ENCODE measurements at places on chromosomes 1 and 21.

DNA sequence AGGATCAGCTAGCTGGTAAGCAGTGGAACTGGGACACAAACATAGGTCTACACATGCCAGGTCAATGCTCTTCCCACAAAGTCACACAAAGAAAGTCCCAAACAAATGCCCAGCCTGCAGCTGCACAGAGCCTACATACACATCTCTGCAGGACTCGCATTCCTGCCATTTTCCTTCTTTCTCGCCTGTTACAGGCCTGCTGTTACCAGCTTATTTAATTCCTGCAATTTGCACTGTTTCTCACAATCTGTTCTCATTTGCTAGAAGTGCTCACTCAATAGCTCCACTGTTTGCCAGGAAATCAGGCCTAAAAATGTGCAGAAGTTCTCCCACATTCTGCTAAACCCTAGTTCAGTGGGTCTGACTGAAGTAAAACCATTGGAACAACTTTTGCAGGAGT is 362.6 kb upstream of the C1orf87 start:
- no peak for DNase-seq

- DNase-seq, result no peak
Measured at GRCh38 chr1:66685265-66685664, 67.0 kb upstream of the DYNLT5 start.

GRCh38 chr1:234699795-234700665 is 90.1 kb upstream of the IRF2BP2 start:
- no peak for DNase-seq

- no peak for DNase-seq
Measured at GRCh38 chr21:15354516-15354915, 289.7 kb upstream of the NRIP1 start.

- DNase-seq, result no peak
Measured at GRCh38 chr1:27554759-27555699, 48.9 kb downstream of the AHDC1 start.

- no peak for DNase-seq
Measured at GRCh38 chr1:228213917-228214808, 6.3 kb downstream of the OBSCN start.

GRCh38 chr1:183844806-183845205 is 39.9 kb downstream of the RGL1 start:
- DNase-seq, result no peak

GRCh38 chr1:157833145-157833544 is 8.5 kb downstream of the CD5L start:
- DNase-seq, result no peak

GRCh38 chr1:111695801-111696200 is 43.4 kb downstream of the INKA2 start:
- DNase-seq, result no peak
